ENCODE measurements at places on chromosomes 7 and 10.

- DNase-seq = no peak
These were observed 18.3 kb downstream of the HNRNPA2B1 start for GRCh38 chr7:26182283-26182682.

- no peak for DNase-seq
These were observed 51.2 kb downstream of the TEX36 start for GRCh38 chr10:125631806-125632205.

GRCh38 chr7:23196306-23196705 lies 14.5 kb downstream of the NUP42 start:
- DNase-seq = no peak

GRCh38 chr7:105779856-105780780 lies 96.3 kb downstream of the ATXN7L1 start:
- DNase-seq = no peak

GRCh38 chr7:56092789-56093531 lies at the start of gene PHKG1:
Gene PHKG1, minus strand, starts transcription at chr7:56092952. Its CDS starts 4,011 bp downstream, at chr7:56088941.
- DNase-seq = peak; percentile 47

DNA sequence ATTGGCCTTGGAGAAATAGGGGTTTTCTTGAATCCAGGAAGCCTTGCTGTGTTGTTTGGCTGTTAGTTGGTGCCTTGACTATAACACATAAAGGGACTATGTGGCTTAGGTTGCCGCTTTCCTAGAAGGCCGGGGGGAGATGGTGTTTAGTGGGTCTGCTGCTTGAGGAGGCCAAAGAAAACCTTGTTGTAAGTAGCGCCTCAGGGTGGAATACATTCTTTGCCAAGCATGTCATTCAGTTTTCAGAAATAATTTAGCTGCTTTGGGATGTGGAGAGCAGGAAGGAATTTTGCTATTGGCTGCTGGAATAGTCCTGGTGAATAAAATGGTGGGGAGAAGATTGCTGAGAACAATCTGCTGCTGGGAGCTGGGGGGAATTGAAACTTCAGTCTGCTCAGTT lies 132.9 kb upstream of the WNT16 start:
- no peak for DNase-seq

GRCh38 chr7:108406222-108406890 lies 49.9 kb downstream of the NRCAM start:
- DNase-seq = no peak

DNA sequence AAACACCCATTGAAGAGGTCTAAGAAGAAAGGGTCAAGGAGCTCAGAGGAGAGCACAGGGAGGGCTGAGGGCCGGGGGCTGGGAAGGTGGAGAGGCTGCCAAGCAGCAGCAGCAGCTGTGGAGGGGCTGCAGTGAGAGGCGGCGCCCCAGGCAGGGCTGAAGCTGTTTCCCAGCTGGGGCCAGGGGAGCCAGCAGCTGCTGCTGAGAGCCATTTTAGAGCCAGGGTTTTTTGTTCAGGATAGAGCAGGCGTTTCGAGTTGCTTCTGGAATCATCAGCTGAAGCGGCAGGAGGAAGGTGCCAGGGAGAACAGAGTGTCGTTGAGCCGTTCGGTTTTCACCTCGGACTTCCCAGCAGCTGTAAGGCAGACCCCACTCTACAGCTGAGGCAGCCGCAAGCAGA lies 62.7 kb downstream of the LANCL2 start:
- no peak for DNase-seq

DNA sequence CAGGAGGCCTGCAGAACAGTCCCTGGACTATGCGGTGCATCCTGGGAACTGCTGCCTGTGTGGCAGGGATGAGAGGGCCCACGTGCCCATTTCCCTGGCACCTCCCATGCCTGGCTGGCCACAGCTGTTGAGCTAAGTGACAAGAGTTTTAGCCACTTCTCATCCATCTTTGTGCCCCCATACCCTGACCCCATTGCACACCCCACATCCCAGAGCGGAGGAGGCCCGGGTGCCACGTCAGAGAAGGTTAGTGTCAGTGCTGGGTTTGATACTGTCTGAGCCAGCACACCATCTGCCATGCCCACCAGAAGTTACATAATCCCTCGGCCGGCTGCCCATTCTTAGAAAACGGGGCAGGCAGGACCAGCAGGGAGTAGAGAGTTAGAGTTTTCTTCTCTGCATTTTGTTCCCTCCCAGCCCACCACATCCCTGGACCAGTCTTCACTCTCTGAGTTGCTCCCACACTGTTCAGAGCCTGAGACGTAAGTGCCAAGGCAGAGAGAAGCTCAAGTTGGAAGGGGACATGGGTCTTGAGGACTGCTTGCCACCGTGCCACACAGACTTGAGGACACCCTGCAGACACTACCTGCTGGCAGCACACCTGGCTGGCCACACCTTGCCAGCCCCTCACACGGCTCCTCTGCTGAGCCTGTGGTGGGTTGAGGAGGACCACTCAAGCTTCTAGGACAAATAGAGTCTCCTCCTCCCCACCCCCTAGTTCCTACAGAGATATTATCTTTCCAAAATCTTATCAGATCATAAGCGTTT lies 13.1 kb downstream of the UNC5B start:
- DNase-seq = no peak

DNA sequence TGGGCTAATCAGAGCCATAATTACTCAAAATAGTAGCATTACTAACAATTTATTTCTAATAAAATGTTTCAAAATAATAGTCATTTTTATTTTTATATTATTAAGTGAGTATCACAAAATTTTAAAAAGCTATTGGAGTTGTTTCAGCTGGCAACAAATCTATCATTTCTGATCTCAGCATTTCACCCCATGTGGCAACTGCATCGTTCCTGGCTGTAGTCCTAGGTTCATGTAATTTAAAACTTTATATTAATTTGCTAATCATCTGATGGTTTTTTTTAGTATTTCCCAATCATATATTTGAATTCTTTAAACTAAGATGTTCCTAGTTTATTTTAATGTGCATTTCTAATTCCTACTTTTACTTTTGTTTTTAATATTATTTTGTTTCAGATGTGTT lies 293.0 kb upstream of the AKR1E2 start:
- DNase-seq = no peak

- DNase-seq = no peak
These were observed 25.8 kb upstream of the NANOS1 start for GRCh38 chr10:119003572-119004289.

GRCh38 chr10:125624800-125625199 lies 58.2 kb downstream of the TEX36 start:
- DNase-seq = no peak

GRCh38 chr10:77974396-77975074 lies 48.0 kb upstream of the DLG5 start:
- DNase-seq = peak; percentile 66

DNA sequence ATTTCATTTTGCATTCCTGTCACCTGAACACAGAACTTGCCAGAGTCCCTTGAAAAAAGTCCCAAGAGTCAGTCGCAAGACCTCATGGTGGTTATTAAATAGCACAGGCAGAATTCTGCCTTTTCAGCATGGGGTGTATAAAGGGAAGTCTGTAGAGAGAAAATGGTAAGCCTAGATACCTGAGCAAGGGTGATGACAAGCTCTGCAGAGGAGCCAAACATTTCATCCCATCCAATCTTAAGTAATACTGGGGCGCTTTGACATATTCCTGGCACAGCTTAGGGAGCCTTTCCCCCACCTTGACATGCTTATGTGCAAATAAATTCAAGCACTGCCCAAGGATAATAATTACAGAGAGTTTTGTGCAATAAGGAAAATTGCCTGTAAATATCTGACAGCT lies 213.0 kb downstream of the INHBA start:
- no peak for DNase-seq

- DNase-seq = no peak
These were observed 63.1 kb downstream of the ZNRF2 start for GRCh38 chr7:30347226-30348082.

GRCh38 chr10:8138471-8138870 lies 84.0 kb downstream of the GATA3 start:
- no peak for DNase-seq

GRCh38 chr7:65809982-65810288 lies 62.9 kb upstream of the VKORC1L1 start:
- no peak for DNase-seq

- no peak for DNase-seq
These were observed 289.6 kb downstream of the POM121L12 start for GRCh38 chr7:53325061-53325460.

DNA sequence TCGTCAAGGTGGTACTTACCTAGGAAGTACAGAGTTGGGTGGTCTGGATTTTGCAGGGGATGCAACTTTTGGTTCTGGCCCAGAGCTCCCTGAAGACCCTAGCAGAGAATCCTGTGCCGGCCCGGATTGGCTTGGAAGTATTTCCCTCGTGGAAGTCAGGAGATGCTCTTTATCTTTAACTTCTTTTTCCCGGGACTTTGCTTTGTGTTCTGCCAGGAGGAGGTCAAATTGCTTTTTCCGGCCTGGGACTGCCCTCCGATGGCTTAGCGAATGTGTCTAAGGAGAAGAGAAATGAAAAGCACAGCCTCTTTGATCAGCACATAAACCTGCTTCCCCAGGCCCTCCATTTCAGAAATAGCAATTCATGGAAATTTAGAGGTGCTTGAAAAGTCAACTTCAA lies 57.0 kb upstream of the EFCAB10 start:
- no peak for DNase-seq

DNA sequence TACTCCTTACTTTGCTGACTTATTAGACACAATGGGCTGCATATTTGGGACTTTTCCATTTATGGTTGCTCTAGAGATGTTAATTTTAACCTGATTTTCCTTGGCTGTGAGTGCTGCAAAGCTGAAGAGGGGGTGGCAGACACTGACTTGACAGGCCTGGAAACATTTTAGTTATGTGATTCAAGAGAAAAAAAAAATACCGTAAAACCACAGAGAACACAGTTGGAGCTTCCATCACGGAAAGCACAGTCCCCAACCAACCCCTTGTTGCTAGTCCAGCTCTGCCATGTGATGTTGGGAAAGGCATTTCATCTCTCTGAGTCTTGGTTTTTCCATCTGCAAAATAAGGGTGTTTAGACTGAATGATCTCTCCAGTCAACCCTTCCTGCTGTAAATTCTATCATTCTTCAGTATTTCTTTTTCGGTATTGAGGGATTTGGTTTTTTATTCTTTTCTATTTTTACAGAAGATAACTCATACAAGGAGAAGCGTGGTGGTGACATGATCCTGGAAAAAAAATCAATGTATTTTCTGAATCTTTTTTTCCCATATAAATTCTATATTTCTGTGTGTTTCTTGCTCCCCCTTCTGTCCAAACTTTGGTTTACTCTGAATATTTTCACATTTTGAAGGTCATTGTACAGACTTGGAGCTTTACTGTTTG lies 246.1 kb downstream of the REEP3 start:
- DNase-seq = peak; percentile 28

DNA sequence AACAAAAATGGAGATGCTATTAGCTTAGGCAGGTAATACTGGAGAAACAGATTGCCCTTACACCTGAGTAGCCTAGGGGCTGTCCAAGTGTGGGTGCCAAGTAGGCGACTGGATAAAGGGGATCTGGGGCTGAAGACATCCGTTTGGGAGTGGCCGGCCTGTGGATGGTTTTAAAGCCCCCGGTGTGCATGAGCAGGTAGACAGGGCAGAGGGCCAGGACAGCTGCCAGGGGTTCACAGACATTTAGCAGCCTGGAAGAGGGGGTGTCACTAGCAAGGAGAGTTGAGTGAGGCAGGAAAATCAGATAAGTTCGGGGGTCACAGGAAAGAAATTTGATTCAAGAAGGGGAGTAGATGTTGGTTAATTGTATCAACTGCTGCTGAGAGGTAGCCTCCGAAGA lies 1.5 kb upstream of the OPALIN start:
- DNase-seq = no peak

- DNase-seq = no peak
These were observed 19.9 kb upstream of the INSYN2A start for GRCh38 chr10:127216274-127216673.

GRCh38 chr10:99497343-99498025 lies 35.3 kb upstream of the NKX2-3 start:
- DNase-seq = no peak

DNA sequence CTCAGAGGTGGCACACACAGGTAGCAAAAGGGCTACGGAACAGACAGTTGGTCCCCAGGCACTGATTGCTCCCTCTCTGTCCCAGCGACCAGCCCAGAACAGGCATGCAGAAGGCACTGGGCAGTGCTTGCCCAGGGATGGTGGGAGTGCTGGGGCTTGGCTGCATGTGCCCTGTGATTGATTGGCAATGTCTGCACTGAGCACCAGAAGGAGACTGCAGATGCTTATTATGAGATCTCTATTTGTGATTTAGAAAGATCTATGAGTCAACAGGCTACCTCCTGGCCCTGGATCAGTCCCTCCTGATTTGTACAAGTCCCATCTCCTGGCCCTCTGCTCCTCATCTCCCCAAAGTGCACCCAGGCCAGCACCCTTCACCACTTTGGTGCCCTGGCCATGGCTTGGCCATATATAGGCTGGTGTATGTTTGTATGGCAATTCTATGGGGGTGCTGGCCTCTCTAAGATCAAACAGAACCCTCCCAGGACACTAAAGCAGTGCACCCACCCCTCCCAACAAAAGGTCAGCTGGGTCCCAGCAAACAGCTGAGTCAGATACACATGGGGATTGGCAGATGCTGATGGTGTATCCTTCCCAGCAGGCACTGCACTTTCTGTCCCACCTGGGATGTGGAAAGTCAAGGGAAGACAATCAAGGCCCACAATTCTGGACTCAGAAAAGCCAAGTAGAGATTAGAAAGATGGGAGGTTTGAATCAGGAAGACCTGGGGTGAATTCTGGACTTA lies 30.9 kb downstream of the CAMK2B start:
- DNase-seq = no peak

Data from hematopoietic multipotent progenitor cell treated with erythropoietin and hydrocortisone succinate and interleukin-3 and kit ligand, for 4 days (in vitro differentiated cells).